Adipocyte (in vitro differentiated cells): ENCODE measurements at places on chromosomes 7 and 10.

DNA sequence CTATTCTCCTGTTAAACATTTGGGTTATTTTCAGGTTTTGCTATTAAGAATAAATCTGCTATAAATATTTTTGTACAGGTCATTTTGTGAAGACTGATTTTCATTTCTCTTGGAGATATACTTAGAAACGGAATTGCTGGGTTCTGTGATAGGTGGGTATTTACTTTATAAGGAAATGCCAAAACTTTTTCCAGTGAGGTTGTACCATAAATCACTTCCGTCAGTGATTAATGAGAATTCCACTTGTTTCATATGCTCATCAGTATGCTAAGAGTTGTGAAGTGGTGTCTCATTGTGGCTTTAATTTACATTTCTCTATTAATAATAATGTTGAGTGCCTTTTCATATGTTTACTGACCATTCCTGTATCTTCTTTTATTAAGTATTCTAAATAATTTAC is 84.0 kb upstream of the KLF14 start:
- no peak for DNase-seq

DNA sequence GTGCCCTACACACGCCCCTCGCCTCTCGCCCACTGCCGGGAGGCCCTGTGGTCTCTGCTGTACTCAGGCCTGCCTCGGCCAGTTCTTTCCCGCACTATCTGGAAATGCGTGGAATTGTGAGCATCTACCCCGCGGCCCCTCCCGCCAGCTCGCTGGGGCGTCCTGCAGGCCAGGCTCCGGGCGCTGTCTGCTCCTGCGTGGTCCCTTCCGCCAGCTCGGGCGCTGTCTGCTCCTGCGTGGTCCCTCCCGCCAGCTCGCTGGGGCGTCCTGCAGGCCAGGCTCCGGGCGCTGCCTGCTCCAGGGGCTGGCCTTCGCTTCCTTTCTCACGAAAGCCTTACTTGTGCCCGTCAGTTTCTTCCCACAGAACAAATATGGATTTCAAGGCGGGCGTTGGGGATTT is 14.9 kb downstream of the GET4 start:
- DNase-seq: no peak

- DNase-seq: no peak
These were observed 5.7 kb upstream of the ARPC1B start for GRCh38 chr7:99368750-99369389.

DNA sequence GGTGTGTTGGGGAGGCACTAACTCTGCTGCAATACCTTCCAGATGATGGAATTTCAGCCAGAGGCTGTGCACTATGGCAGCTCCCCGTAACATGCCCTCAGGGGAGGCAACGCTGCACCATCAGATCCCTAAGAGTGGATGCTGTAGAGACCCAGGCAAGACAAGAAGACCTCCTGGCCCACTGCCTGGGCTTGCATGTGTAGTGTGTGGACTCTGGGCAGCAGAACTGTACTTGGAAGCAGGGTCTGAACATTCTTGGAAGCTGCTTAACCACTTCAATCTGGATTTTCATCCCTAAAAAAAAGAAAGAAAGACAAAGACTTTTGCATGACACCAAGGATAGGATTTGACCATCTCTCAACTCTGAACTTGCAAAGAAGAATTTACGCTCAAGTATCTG is 297.5 kb upstream of the NRP1 start:
- DNase-seq: no peak

- DNase-seq: no peak
These were observed 36.7 kb upstream of the SHH start for GRCh38 chr7:155848691-155849669.

DNA sequence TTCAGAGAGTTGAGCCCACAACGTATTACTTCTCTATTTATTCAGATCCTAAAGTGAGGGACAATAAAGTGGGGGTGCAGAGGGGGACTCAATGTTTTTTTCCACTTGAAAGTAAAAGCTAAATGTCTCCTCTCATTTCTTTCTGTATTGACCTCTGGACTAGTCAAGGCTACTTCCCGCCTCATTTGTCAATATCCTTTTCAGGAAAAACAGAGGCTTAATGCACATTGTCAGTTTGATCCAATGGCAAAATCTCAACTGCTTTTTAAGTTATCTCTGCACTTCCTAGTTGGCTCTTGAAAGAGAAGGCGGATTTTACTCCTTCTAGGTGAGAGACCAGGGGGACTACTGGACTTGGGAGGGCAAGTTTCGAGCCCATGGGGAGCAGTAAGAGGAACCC is 56.4 kb downstream of the HIPK2 start:
- no peak for DNase-seq
